A549 treated with Hydrocortisone at 1 μM for 4 hours (cell line): ENCODE measurements at places on chromosomes 7 and 10. TPM values are rescaled to one million over a fixed set of nuclear protein-coding genes. Genes with fewer than 3 reads are reported as not detected.

Gene AGR2
- 97.1 to 153 TPM (median 143 TPM) in 5 replicates for total RNA-seq

Gene FAM25A
- total RNA-seq = 0.50 to 0.52 TPM in 2 of 5 replicates, not detected in the others

Gene FRAT2
- 7.1 to 10.2 TPM (median 9.1 TPM) in 5 replicates for total RNA-seq

Gene POLR1F
- 12.5 to 16.6 TPM (median 15.4 TPM) in 5 replicates for total RNA-seq

Gene PPP1R9A
- 2.8 to 4.6 TPM (median 3.7 TPM) in 5 replicates for total RNA-seq

Gene CCDC172
- not detected in 5 replicates for total RNA-seq

Gene TMED4
- 46.5 to 53.4 TPM (median 51.8 TPM) in 5 replicates for total RNA-seq

Gene HOXA6
- total RNA-seq = 1.1 to 1.6 TPM (median 1.3 TPM) in 5 replicates

Gene ATOH7
- total RNA-seq = 0.10 to 0.27 TPM (median 0.22 TPM) in 5 replicates

Gene OR9A4
- total RNA-seq = not detected in 5 replicates

Gene AKR1C4
- total RNA-seq = 0.10 to 0.32 TPM (median 0.30 TPM) in 5 replicates

Gene NPSR1
- not detected in 5 replicates for total RNA-seq

Gene NACAD
- 0.22 to 0.37 TPM (median 0.31 TPM) in 5 replicates for total RNA-seq

Gene STAG3
- 0.07 to 0.52 TPM (median 0.15 TPM) in 5 replicates for total RNA-seq

Gene NAMPT
- 110 to 204 TPM (median 125 TPM) in 5 replicates for total RNA-seq
